Fibroblast of pulmonary artery (primary cell): ENCODE measurements at places on chromosomes 3 and 15.

DNA sequence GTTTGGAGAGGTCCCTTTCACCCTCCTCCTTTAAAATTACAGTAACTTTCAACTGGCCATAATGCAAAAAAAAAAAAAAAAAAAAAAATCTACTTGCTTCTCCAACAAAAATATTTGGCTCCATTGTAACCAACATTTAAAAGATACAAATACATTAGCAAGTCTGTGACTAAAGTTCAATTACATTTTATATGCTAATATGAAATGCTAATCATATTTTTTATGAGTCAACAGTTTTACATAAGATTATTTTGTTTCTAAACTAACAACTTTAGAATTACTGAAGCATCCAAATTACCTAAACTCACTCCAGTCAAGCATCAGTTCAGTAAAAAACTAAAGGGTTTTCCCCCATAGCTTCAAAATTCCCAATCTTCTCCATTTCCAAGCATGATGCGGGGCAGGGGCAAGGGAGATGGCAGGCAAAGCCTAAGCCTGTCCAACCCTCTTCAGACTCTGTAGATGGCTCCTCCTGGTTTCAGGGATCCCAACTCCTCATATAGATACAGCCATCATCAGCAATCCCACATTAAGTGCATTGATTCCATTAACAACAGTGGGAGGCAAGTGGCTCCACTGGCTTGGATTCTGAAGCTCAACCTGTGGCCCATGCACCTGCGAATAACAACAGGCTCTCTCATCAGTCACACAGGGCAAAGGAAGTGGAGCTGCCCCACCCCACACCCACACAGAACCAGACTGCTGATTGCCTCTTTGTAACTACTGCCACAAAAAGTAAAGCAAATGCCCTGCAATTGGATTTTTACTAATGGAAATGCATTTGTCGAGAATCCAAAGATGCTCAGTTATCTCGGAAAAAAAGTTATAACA is 15.0 kb downstream of the SFMBT1 start:
- DNase-seq, result no peak

DNA sequence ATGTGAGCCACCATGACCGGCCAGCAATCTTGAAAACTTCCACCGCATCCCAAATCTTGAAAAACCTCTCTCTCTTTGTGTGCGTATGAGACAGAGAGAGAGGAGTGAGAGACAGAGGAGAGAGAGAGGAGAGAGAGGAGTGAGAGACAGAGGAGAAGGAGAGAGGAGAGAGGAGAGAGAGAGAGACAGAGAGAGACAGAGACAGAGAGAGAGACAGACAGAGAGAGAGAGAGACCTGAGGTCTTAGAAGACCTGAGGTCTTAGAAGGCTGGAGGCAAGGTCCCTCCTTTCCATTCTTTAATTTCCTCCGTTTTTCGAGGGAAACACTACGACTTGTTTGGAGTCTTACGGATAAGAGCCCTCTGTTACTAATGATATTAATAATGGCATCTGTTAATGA is 39.5 kb downstream of the TMEM40 start:
- no peak for DNase-seq

GRCh38 chr3:136151219-136151618 is 44.9 kb downstream of the MSL2 start:
- DNase-seq, result no peak

- DNase-seq, result no peak
Measured at GRCh38 chr15:90889313-90889730, 5.0 kb downstream of the FES start.

DNA sequence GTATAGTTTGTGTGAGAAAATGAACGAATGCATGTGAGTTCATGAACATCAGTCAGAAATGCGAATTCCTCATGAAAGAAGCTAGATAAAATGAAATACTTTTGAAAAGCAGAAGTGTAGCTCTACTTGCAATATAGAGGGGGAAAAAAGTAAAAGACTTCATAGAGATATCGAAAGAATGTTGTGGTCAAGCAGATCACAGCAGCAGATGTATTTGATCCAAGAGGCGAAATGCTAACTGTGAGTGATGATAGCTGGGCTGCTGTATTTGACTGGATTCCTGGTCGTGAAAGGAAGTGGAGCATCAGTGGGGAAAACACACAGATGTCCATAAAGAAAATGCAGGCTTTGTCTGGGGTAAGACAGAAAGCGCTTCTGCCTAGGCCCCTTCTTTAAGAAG is 112.4 kb downstream of the ADAMTSL3 start:
- DNase-seq, result peak; percentile 83

- DNase-seq, result no peak
Measured at GRCh38 chr3:115961380-115961779, 338.1 kb downstream of the GAP43 start.

GRCh38 chr3:121574449-121574848 is 6.7 kb downstream of the ARGFX start:
- peak; percentile 23 for DNase-seq

DNA sequence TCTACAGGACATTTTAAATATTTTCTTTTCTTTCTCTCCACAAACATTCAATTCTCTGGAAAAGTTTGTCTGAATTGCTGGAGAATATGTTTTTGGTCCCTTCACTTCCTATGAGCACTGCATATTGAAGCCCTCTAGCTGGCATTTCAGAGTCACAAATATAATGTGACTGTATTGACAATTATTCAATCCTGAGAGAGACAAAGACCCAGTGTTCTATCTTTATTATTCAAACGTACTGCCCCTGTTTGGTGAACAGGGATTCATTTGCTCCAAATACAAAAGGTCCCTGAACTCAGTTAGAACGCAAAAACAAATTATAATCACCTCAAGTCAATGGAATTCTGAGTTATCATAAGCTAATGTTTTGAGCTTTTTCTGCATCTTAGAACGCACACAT is 173.1 kb upstream of the CDIN1 start:
- no peak for DNase-seq

DNA sequence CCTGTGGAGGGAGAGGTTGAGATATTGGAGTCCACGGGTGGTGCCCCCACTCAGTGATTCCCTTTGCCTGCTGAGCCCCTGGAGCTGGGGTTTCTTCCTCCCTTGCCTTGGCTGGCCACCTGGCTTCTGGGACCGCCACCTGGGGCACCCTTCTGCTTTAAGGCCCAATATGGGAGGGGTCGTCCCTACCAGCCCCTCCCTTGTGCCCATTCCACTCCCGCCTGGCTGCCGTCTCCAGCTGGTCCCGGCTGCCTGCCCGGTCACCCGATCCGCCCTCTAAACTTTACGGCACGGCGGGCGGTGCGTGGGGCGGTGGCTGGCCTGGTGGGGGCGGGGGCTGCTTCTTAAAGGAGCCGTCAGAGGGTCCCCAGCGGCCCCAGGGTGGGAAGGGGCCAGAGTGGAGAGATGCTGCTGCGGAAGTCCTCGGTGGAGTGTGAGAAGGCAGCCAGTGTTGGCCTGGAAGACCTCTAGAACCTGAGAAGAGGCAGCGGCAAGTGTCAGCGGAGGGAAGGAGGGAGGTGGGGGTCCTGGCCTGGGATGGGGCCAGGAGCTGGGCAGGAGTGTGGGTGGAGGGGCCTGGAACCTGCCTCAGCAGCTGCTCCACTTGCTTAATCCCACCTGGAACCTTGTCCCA is 1.6 kb upstream of the SEMA3B start:
- DNase-seq, result peak; percentile 26

DNA sequence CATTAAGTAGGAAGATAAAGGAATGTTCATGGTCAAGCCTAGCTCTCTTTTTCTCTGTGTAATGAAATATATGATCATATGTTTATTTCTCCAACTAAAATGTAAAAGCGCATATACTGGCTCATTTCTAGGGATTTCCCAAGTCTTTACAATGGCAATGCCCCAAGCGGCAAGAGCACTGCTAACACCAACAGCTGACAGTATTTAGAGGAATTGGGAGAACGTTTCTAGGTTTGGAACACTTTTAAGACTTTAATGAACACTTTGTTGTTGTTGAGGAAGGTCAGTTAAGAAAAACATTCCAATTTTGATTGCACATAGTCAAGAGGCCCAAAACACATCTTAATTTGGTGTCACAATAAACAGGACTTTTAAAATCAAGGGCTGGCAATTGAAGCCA is 132.7 kb downstream of the ATP8B4 start:
- no peak for DNase-seq

DNA sequence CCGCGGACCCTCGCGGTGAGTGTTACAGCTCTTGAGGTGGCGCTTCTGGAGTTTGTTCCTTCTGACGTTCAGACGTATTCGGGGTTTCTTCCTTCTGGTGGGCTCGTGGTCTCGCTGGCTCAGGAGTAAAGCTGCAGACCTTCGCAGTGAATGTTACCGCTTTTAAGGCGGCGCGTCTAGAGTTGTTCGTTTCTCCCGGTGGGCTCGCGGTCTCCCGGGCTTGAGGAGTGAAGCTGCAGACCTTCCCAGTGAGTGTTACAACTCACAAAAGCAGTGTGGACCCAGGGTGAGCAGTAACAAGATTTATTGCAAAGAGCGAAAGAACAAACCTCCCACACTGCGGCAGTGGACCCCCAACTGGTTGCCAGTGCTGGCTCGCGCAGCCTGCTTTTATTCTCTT is 177.1 kb downstream of the UACA start:
- DNase-seq, result no peak

DNA sequence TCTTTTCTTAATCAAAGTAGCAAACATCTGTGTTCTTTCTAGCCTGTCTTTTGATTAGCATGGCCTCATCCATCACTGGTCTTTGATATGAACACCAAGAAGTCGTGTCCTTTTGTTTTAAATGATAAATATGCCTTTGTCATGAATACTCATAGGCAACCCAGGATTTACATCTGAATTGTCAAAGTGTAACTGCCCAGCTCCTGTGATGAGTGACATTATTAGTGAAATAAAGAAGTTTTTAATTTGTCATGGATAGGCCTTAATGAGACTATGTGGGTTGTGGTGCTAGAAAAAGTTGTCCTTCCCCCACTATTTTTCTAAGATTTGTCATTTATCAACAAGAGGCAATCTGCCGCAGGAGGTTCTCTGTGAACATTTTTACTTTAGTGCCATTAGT is 150.0 kb downstream of the CDIN1 start:
- DNase-seq, result no peak

- peak; percentile 94 for DNase-seq
Measured at GRCh38 chr3:194930377-194931204, 244.9 kb downstream of the FAM43A start.

GRCh38 chr3:114928989-114929640 is 218.0 kb downstream of the ZBTB20 start:
- peak; percentile 31 for DNase-seq

GRCh38 chr15:71115567-71116351 is 488 bp downstream of the THSD4 start:
- peak; percentile 53 for DNase-seq
